Large intestine (tissue), 12 donors: ENCODE measurements at places on chromosomes 11 and 22. TPM values are rescaled to one million over a fixed set of nuclear protein-coding genes. Genes with fewer than 3 reads are reported as not detected.

The MIF gene
- 533 TPM for polyA plus RNA-seq

The GNG3 gene
- polyA plus RNA-seq = 10.9 TPM

The BARX2 gene
- polyA plus RNA-seq = 3.5 TPM

DNA sequence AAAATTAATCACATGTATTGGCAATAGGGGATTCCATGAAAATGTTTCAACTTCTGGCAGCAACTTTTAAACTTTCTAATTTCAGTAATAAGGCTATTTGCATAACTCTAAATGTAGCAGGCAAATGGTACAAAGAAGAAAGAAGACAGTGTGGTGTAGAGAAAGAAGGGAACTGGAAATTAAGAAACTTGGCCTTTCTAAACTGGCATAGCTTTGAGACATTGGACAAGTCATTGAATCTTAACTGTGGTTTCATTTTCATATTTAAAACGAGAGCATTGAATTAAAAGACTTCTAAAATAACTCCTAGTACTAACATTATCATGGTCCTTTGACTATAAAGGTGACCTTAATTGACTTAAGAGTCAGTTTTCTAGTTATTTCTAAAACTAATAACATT lies 125.0 kb downstream of the UVRAG start:
- DNase-seq = no peak

DNA sequence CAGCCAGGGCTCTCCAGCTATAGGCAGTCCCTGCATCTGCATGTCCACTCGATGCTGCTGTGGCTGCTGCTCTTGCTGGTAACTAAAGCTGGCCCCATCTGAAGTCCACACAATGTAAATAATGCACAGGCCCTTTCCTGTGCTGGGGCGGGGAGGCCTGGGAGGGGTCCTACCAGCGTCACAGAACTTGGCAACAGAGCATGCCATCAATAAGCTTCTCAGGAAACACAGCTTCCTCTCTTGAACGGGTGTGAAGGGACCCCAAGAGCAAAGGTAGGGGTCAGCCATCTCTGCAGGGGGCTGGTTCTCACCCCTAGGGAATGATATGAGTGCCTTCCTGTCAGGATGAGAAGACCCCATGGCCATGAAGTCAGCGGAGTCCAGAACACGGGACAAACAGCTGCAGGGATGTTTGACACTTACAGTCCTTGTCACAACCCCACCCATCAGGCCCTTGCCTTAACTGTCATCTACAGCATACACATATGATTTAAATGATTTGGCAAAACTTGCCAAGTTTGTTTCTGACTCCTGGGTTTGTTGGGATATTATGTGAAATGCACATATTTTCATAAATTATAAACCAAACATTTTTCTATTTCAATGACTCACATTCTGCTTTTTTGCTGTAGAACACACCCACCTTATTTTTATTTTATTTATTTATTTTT lies 39.1 kb upstream of the LYVE1 start:
- no peak for DNase-seq

The CD248 gene
- 24.6 TPM for polyA plus RNA-seq

The HEPN1 gene
- polyA plus RNA-seq = not detected

The PRR33 gene
- polyA plus RNA-seq = 0.67 TPM

- DNase-seq = no peak
Observed at GRCh38 chr22:42320443-42321416, 50.3 kb upstream of the TCF20 start.

DNA sequence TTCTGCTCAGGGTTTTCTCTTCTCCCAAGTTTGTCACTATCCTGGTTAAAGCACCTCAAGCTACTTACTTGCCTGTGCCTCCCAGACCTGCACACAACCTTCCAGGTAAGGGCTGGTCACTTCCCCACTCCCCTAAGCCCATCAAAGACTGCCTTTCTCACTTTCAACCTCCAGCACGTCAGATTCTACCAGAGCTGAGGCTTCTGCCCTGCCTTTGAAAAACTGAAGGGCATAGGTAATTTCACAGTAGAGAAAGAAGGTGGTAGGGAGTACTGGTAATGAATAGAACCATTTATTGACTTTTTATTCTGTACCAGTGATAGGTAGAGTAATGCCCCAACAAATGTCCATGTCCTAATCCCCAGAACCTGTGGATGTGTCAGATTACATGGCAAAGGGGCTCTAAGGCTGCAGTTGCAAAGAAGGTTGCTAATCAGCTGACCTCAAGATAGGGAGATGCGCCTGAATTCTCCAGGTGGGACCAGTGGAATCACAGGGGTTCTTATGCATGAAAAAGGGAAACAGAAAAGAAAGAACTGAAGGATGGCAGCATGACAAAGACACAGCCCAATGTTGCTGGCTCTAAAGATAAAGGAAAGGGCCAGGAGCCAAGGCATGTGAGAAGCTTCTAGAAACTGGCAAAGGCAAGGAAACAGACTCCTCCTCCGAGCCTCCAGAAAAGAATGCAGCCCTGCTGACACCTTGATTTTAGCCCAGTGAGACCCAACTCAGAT lies 89.0 kb downstream of the SLC1A2 start:
- DNase-seq = no peak

- no peak for DNase-seq
Observed at GRCh38 chr22:34834059-34834458, 231.9 kb upstream of the ISX start.

DNA sequence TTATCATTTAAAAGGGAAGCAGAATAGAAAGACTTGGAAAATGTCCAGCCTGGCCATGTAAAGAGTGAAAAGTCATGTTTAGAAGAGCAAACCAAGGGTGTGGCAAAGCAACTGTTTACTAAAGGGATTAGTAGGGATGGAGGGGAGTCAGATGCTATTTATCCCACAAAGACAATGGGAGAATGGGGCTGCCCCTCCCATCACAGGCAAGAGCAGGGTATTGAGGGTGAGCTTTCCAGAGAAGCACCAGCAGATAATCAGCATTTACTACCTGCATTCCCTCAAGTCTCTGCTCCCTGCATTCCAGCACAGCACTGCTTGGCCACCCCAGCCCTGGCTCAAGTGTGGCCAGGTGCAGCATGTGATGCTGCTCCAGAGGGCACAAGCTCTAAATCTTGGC lies 18.5 kb upstream of the QSER1 start:
- no peak for DNase-seq

The OR5M10 gene
- polyA plus RNA-seq = not detected

DNA sequence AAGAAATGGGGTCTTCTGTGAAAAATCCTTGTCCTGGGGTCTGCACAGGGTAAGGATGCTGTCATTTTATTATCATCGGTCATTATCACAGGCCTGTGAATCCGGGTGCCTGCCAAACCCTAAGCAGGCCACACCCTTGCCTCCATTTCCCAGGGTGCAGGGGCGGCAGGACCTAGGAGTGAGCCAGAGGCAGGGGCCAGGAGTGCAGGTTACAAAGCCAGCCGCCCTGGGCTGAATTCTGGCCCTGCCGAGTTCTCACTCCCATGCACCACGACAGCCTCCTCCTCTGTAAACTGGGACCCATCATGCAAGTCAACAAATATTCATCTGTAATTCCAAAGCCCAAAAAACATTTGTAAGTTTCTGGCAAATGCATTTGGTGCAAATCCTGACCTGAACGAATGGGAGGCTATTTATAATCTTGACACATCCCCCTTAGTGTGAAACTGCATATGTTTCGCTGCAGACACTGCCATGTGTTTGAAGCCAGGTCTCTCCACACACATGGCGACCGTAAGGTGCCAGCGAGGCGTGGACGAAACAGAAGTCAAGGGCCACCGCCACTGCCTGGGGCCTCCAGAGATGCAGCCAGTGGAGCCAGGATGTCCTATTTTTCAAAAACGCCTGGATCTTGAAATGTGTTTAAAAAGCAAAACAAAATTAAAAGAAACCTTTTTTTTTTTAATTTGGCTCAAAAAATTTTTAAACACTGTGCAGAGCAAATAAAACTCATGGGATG lies 6.7 kb downstream of the CD5 start:
- no peak for DNase-seq

The NXPE1 gene
- polyA plus RNA-seq = 0.07 TPM

- DNase-seq = no peak
Observed at GRCh38 chr11:35723913-35724312, 61.3 kb downstream of the TRIM44 start.

- no peak for DNase-seq
Observed at GRCh38 chr11:17605651-17606122, 58.6 kb downstream of the OTOG start.

- no peak for DNase-seq
Observed at GRCh38 chr11:27842290-27842689, 142.0 kb upstream of the BDNF start.

DNA sequence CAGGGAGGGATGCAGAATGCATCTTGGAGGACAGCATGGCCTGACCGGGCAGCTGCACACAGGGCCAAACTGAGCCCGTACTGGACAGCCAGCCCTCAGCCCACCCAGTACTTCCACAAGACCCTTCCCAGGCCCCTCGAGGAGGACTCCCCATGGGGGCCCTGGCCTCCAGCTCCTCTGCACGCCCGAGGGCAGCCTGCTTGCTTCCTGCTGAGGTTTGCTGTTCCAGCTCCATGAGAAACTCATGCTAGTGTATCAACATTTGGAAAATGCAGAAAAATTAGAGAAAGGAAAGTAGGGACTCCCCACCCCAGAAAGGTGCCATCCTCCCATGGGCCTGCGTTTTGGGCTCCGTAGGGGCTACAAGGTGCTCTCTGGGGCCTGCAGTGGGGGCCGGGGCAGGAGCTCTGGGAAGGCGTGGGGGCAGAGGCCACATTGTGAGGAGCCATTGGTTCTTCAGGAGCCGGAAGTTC lies 21.3 kb upstream of the CCDC188 start:
- DNase-seq = no peak
